ENCODE measurements at places on chromosomes 2 and 18.

DNA sequence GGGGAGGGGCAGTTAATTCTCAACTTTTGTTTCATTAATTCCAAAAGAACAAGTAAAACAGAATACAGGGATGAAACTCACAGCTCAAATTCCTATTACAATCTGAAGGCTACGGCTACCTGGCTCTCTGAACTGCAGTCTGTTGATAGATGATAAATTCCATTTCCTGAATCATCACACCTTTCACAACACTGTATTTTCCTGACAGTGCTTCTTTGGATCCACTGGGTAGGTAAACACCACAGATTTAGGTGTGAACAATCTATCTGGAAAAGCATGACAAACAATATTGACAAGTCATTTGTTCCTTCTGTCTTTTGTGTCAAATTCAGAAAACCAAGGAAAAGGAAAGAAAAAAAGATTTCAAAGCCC, 843.2 kb downstream of the LRRTM4 start:
- DNase-seq, result no peak

DNA sequence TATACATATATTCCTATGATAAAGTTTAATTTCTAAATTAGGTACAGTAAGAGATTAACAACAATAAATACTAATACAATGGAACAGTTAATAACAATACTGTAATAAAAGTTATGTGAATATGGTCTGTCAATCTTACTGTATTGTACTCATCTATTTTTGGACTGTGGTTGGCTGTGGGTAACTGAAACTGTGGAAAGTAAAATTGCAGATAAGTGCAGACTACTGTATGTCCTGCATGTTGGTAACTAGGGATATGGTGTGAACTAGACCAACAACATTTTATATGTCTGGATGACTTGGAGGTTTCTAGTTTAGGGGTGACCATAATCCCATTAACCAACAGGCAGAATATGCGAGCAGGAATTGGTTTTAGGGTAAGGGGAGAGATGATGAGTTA, 23.3 kb downstream of the PHLPP1 start:
- no peak for DNase-seq

- DNase-seq, result no peak
Measured at GRCh38 chr2:240655931-240656886, 26.5 kb downstream of the AQP12B start.

GRCh38 chr2:173884025-173884802, 81.0 kb downstream of the SP3 start:
- no peak for DNase-seq

DNA sequence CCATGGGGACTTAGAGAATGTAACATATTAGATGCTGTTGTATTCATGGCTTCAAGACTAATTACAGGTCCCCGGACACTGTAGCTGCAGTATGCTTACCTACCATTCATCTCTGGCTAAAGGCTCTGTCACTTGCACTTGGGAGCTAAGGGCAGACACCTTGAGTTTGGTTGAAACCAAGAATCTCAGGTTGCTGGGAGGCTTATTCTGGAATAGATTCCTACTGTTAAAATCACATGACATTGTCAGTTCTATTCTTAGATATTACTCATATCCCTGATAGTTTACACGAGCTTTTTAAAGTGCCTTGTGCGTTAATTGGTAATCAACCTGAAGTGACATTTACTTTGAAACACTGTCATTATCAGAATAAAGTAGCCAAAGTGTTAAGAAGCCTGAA, 73.0 kb upstream of the EPB41L5 start:
- DNase-seq, result no peak

DNA sequence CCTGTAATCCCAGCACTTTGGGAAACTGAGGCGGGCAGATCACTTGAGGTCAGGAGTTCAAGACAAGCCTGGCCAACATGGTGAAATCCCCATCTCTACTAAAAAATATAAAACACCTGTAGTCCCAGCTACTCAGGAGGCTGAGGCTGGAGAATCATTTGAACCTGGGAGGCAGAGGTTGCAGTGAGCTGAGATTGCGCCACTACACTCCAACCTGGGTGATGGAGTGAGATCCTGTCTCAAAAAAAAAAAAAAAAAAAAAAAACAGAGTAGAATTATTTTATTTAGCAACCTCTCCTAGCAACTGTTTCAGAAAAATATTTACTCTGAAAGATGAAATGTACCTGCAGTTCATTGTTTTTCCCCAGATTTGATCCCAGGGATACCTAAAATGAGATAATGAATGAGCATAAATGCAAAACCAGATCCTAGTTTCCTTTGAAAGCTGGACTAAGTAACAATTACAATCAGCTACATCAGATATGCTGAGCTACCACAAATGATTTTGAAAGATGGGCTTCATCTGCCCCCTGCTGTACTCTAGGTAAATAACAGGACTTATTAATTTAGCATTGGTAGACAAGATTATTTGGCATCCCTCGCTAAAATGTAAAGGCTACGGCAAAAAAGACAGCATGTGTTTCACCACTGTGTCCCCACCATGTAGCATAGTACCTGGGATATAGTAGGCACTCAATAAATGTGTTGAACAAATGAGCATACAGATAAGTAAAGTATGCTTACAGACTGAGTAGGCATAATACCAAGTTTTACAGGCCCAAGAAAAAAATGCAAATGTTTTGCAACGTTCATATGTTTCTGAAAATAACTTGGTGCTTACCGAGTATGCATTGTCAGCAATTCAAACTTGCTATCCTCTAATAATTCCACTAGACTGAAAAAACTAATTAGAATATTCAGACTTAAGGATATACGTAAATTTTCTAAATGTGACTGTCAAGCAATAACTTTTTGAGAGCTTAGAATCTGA, 102.5 kb downstream of the ATL2 start:
- peak; percentile 29 for DNase-seq

DNA sequence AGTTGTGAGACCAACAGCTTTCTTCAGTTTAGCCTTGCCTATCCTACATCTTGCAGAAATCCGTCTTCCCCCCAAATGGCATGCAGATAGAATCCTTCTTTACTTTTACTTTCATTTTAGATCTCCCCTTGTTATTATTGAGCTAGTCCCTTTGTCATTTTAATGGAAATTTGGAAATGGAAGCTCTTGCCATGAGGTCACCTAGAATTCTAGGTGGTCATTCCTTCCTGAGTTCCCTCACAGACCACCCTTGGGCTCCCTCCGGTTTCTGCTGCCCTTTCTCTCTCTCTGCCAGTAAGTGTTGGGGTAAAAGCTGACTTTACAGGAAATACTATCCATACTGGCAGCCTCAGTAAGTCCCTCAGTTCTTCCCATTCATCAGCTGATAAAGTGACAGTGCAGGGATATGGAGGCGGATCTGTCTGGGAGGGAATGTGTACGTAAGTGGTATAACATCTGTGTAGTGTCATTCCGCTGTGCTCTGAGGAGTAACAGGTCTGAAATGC, 30.2 kb downstream of the ARHGAP25 start:
- DNase-seq, result no peak

DNA sequence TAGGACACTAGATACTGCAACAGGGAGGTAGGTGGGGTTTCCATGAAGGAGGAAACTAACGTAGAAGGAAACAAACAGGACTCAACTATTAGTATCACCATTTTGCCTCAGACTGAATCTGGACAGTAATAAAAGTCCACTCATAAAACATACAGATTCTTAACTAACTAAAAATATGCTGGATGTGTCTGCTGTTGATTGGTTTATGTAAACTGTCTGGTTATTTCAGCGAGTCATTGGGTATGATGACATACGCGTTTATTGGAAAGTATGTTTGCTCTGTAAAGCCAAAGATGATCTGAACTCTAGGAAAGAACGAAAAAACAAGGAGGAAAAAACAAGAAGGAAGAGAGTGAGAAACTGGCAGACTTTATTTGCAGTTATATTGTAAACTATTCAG, 1816.1 kb upstream of the LRRTM1 start:
- DNase-seq, result no peak

GRCh38 chr2:76406134-76406855, 695.6 kb upstream of the GCFC2 start:
- no peak for DNase-seq

DNA sequence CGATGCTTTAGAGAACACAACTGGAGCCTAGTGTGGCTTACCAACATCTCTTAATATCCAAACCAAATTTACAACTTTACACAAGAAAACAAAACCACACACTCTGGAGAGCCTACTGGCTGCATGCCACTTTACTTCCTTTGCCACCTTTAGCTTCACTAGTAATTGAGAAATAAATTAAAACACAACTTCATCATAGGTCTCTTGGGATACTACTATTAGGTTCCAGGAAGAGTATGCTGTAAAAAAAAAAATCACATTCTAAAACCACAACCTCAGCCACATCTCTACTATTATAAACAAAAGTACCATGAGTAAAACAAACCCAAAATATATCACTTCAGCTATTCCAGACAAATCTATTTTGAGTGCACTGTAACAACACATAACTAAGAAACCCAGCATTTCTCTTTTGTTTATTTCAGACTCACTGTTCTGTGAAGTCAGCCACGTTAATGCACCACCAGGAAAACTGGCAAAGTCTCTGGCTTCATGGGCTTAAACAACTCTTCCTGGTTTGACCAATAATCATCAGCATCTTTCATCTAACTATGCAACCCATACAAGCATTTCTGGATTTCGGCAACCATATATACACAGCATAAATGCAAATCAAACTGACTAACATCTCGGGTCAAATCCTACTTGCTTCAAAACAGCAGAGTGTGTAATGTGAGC, 59.1 kb downstream of the REV1 start:
- DNase-seq, result peak; percentile 42

GRCh38 chr2:60822987-60823386, 58.4 kb upstream of the REL start:
- DNase-seq, result no peak

DNA sequence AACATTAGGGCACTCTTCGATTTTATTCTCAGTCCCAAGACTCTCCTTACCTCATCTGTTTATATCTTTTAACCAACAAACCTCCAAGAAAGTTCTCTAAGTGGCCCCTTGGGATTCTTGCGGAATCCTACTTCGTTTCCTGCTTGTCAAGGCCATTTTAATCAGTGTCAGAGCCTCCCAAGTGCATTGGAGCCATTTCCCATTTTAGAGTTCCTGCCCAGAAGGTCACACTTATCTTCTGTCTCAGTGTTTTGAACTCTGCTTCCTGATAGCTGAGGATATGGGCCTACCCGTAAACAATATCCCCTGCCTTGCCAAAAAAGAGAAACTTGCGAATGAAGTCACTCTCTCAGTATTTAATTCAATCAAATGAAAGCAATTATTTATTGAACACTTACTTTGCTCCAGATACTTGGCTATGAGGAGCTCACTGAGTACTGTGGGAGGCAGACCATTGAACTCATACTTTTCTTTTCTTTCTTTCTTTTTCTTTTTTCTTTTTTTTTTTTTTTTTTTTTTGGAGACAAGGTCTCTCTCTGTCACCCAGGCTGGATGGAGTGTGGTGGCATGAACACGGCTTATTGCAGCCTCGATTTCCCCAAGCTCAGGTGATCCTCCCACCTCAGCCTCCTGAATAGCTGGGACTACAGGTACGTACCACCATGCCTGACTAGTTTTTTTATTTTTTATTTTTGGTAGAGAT, 5.7 kb upstream of the NOSTRIN start:
- DNase-seq, result no peak

- DNase-seq, result no peak
Measured at GRCh38 chr2:197216361-197216979, 94.1 kb downstream of the ANKRD44 start.
